ENCODE measurements at places on chromosomes 7 and 10.

DNA sequence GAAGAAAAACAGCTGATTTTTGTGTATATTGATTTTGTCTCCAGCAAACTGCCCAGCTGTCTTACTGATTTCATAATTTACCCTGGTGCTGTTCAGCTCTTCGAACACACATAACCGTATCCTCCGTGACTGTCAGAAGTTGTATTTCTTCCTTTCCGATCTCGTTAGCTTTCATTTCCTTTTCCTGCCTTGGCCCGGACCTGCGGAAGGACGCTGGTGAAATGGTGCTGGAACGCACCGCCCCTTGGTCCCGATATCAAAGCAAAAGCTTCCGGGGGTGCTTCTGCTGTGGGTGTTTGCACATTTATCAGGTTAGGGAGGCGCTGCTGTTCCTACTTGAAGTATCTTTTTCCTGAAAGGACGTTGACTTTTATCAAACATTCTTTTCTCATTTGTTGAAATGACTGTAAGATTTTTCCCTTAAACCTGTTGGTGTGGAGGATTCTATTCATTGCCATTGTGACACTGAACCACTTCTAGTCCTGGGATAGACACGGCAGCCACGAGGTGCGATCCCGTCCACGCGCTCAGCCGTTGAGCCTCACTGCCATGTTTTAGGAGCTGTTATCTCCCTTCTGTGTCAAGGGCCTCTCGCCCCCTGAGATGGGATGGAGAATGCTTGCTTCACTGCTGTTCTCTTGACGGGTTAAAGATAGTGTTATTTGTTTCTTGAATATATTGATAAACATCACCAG is 72.6 kb downstream of the FOXL3 start:
- no peak for DNase-seq

- DNase-seq = no peak
These were observed 25.1 kb upstream of the ZNF273 start for GRCh38 chr7:64877714-64878610.

- no peak for DNase-seq
These were observed 26.9 kb upstream of the LAMB4 start for GRCh38 chr7:108156897-108157605.

DNA sequence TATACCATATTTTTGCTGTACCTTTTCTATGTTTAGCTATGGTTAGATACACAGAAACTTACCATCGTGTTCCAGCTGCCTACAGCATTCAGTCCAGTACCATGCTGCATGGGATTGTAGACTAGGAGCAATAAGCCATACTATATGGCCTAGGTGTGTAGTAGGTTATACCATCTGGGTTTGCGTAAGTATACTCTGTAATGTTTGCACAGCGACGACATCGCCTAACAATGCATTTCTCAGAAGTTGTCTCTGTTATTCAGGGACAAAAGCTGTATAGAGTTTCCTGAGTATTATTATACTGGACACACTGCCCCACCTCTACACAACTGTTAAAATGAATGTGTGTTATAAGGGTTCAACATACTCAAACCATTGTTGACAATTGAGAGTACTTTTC is 93.8 kb upstream of the MKI67 start:
- DNase-seq = no peak

DNA sequence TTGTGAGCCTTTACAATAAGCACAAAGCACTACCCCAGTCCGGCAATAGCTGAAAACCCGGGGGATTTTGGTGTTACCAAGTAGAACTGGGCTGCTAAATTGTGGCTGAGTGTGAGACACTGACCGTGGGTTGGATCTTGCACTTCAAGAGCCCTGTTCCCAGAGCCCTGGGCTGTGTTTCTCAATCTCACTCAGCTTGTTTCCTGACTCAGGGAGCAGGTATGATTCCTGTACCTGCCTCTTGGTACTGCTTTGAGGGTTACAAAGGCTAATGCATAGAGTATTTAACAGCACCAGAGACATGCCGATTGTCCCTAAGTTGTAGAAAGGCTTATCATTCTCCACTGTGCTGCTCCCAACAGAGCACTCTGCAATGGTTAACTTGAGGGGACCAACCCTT is 134.6 kb downstream of the TEX36 start:
- no peak for DNase-seq

DNA sequence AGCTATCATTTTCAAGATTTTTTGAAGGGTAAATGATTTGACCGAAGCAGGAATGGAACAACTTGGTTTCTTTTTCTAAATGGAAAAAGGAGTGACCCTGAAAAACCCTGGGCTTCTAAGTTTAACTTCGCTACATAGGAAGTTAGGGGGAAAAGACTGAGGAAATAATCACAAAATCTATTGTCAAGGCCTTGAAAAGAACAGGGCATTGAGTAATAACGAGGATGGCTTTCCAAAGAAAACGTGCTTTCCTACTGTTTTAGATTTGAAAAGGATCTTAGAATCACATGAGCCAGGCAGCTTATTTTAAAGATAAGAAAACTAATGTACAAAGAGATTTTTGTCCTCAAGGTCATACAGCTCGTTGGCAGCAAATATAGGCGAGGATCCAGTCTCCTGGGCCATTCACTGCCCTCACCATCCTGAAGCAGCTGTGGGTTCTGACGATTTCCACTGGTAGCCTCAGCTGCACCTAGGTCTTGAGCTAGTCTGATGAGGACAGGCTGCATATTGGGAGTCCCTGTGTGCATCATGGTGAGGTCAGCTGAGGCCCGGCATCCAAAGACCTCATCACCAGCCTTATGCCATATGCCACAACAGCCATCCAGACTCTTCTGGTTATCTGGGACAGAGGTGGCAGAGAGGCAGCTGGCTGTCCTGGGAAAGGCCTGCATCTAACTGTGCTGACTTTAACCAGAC is 384.7 kb upstream of the NRP1 start:
- no peak for DNase-seq

DNA sequence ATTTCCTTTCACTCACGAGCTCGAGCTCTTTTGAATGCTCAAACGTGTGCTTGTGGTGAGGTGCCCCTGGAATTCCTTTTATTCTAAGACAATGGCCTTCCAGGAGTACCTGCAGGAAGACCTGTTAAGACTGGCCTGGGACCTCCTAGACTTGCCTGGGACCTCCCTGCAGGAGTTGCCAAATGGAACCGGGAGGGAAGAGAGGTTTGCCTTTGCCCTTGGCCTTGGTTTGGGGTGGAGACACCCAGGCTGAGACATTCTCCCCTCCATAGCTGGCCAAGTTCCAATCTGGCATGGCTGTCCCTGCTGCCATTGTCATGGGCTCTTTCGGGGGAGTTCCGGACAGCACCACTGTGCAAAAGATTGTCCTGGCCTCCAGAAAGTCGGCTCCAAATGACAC is 39.7 kb downstream of the DNAJB12 start:
- DNase-seq = no peak

GRCh38 chr7:116762971-116763370 is 91.0 kb downstream of the MET start:
- DNase-seq = no peak

GRCh38 chr10:4138146-4138721 is 353.2 kb upstream of the KLF6 start:
- DNase-seq = no peak

- DNase-seq = no peak
These were observed 58.5 kb downstream of the LCOR start for GRCh38 chr10:96890580-96890979.

GRCh38 chr7:33039903-33040292 is 22.7 kb downstream of the NT5C3A start:
- DNase-seq = no peak

GRCh38 chr10:103926722-103927319 is 8.8 kb upstream of the STN1 start:
- no peak for DNase-seq

Data from NCI-H1694 (cell line).